ENCODE measurements at places on chromosomes 7 and 10.

DNA sequence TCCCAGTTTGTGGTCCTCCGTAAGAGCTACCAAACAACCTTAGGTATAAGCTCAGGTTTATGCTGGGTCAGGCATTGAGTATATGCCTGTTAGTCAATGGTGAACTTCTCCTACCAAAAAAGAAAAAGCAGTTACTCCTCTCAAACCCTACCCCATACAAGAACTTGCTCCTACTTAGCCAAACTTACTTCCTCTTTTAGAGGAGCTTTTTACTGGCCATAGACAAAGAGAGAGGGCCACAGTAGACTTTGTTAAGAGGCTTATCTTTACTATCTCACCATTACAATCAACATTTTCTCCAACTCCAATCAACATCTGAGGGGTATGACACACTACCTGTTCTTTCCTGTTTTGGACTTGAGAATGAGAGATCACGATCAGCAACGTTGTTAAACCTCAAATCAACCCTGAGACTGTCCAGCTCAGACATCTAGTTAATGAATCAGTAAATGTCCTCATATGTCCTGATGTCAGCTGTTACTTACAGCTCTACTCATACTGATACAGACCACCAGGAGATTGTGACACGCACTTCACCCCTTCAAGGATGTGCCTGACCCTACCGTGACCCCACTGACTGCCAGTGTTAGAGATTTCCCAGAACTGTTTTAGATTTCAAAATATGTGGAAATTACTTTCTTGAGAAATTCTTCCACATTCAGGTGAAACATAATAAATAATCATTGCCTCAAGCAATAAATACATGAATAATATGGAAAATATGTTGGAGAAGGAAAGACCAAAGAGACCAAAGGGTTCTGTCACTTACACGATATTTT lies 18.4 kb upstream of the CCDC71L start:
- peak; percentile 97 for DNase-seq

DNA sequence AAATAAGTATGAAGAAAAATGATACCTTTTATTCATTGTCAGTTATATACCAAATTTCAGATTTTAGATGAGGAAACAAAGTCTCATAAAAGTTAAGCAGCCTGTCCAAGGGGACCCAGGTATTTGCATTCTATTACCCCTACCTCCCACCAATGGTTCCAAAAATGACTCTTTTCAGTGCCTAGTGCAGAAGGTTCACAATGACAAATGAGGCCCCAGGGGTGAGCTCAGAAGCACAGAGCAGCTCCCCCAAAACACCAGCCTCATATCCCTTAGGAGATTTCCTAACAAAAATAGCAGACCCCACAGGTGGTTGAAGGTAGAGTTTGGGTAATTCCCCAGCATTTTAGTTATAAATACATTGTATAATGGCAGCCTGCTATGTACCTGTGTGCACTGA lies 168.6 kb downstream of the REEP3 start:
- no peak for DNase-seq

DNA sequence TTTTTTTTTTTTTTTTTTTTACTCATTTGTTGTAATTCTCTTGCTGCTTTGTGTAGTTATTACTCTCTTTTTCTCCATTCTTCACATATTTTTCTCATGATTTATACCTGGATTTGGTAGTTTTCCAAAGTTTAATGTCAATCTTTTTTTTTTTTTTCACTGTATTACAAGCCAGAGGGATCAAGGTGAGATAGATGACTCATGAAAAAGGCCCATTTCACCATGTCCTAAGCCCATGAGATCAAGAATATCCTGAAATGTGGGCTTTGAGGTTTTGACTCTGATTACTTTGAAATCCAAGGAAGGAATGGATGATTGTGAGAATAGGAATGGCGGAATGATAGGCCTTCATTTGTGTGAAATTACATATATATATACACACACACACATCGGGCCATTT lies 31.1 kb downstream of the TAX1BP1 start:
- DNase-seq = peak; percentile 27

- DNase-seq = no peak
Observed at GRCh38 chr7:108167460-108167859, 37.3 kb upstream of the LAMB4 start.

DNA sequence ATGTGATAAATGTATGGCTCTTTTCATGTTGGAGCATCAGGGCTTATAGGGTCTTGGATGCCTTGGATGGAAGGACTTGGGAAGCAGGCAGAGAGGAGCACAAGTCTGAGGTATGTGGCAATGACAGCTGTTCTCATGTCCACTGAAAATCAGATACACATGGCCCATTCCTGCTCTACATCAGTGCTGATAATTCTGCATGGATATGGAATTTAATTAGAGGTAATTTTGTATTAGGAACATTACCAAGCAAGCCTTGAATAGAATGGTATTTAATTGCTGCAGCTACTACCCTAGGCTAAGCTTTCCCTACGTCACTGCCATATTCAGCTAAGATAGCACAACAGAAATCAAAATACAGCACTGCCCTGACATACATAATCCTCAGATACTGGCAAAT lies 299.6 kb downstream of the LHFPL3 start:
- DNase-seq = no peak

- DNase-seq = no peak
Observed at GRCh38 chr7:77404641-77405040, 11.5 kb downstream of the GSAP start.
